A549 treated with GW870086 at 1 μM for 4 hours (cell line): ENCODE measurements at places on chromosomes 6 and 20. TPM values are rescaled to one million over a fixed set of nuclear protein-coding genes. Genes with fewer than 3 reads are reported as not detected.

PRL gene
- total RNA-seq, result not detected in 5 replicates

TUBB2A gene
- 77.9 to 101 TPM (median 92.2 TPM) in 5 replicates for total RNA-seq

PRND gene
- total RNA-seq, result not detected in 5 replicates

ERGIC3 gene
- 217 to 241 TPM (median 235 TPM) in 5 replicates for total RNA-seq

KCNK15 gene
- 0.32 to 0.75 TPM (median 0.60 TPM) in 5 replicates for total RNA-seq

TRIM38 gene
- total RNA-seq, result 1.6 to 2.1 TPM (median 2.0 TPM) in 5 replicates

PSORS1C2 gene
- total RNA-seq, result not detected in 5 replicates

GCNT2 gene
- total RNA-seq, result 5.6 to 7.5 TPM (median 6.3 TPM) in 5 replicates

TCP11 gene
- total RNA-seq, result not detected in 5 replicates

RNF144B gene
- 0.08 to 0.50 TPM (median 0.31 TPM) in 5 replicates for total RNA-seq

COL21A1 gene
- total RNA-seq, result 0.51 to 2.4 TPM (median 0.76 TPM) in 5 replicates

SLC17A9 gene
- 0.09 to 0.19 TPM in 2 of 5 replicates, not detected in the others for total RNA-seq

CRIP3 gene
- total RNA-seq, result 0.37 to 1.0 TPM (median 0.53 TPM) in 5 replicates

SAMD5 gene
- total RNA-seq, result 0.46 to 0.71 TPM (median 0.50 TPM) in 5 replicates

HLA-DMB gene
- total RNA-seq, result 1.1 to 2.3 TPM (median 1.4 TPM) in 5 replicates
